AG20443 (cell line): ENCODE measurements at places on chromosomes 6 and 20.
A peak's percentile ranks its signal among the peaks of the same experiment; 100 is the strongest.

DNA sequence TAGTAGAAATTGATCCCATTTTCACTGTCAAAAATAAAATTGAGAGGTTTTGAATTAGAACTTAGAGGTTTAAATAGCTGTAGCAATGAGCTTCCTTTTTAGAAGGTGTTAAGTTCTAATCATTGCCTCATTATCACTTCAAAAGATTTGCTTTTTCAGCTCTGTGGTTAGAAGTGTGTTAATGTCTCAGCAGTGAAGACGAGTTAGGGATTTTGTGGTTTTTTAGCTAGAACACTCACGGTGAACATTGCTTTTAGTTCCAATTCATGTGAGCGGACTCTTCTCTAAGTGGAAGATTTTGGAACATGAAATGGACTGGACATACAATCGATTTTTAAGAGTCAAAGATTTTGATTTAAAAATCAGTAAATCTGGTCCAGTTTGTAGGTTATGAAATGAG, 12.7 kb upstream of the IFNGR1 start:
- no peak for DNase-seq

GRCh38 chr20:48945840-48946514, 24.5 kb downstream of the ARFGEF2 start:
- DNase-seq, result peak; percentile 40

DNA sequence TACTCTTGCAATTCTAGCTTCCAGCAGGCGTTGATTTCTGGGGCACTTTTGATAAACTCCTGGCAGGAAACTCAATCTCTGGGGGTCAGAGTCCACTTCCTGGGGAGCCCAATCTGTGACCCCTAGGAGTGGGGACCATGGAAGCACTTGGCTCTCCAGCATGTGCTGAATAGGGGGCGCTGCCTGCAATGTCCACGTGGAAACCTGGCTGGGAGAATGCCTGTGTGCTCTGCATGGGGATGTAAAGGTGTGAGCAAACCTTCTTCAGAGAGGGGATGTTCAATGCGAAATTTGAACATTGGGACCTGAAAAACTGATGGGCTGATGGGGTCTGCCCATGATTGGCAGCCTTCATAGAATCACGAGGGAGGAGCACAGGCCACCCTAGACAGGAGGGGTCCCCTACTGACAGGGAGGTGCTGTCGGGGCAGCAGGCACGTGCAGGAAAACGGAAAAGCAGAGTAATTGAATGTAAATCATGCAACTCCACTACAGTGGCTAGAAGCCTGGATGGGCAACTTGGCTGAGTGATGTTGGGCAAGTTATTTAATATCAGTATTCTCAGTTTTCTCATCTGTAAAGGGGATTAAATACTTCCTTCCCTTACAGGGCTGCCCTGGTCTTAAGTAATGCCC, 47.8 kb downstream of the CEP43 start:
- DNase-seq, result no peak

DNA sequence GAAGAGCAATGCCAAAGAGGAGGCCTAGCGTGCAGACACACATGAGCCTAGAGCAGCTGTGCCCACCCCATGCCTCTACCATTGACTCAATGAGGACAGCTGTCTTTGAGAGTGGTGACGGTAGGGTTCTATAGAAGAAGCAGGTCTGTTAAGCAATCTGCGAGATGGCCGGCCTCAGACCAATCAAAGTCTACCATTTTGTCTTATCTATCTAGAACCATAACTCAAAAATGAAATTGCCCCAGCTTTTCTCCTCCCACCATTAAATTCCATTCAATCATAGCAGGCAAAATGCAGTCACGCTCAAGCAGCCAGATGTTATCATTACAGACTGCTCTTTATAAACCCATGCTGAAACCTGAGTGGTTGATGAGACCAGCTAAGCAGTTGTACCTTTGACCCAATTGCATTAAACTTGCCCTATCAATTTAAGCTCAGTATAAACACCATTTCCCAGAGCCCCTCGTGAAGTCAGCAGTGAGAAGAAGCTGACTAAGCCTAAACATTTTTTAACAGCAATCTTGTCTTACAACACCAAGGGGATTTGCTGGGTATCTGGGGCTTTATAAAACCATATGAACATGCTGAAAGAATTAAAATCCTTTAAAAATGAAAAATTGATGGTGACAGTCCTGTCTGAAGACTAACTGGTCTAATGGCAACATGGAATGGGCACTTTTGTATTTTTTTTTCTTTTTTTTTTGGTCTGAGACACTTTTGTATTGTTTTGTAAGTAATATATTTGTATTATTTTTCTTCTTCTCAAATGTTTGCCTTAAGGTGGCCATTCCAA, 57.5 kb downstream of the FOXC1 start:
- no peak for DNase-seq

- DNase-seq, result no peak
Measured at GRCh38 chr6:88378639-88379038, 212.5 kb upstream of the CNR1 start.

- DNase-seq, result no peak
Measured at GRCh38 chr6:54897462-54898189, 51.1 kb downstream of the FAM83B start.

GRCh38 chr6:54516321-54516720, 208.1 kb downstream of the TINAG start:
- no peak for DNase-seq

DNA sequence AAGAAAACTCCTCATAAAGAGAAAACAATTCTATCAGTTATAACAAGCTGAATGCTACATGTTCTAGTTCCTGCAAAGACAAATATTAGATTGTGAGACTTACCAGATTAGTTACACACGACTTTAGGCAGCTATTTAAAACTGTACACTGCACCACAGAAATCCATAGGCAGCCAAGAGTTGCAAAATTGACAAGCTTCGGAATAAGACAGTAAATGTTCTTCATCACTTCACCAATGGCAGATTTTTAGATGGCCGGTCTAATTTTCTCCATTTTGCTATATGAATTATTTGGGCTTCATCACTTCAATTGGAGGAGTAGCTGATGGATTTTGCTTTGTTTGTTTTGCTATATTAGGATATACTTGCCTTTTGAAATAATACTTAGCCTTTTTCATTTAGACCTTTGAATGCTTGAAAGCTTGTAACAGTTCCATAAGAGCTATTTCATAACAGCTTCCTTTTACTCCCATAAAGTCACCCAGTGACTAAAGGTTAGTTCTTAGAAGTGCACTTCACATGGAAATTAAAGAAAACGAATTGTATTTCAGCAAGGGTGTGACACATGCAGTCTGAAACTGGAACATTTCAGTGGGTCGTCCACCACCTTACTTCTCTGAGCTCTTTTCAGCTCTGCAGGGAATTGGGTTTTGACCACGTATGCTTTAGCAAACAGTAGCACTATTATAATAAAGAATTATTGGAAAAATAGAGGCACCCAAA, at the start of gene ROS1:
Gene ROS1 (minus strand): TSS at position 512 of the 723 bp plus-strand sequence. CDS start 286 bp downstream, at position 226.
- no peak for DNase-seq

GRCh38 chr20:49230561-49231133, 11.4 kb downstream of the DDX27 start:
- peak; percentile 54 for DNase-seq

- no peak for DNase-seq
Measured at GRCh38 chr6:156587071-156587470, 190.1 kb upstream of the ARID1B start.

DNA sequence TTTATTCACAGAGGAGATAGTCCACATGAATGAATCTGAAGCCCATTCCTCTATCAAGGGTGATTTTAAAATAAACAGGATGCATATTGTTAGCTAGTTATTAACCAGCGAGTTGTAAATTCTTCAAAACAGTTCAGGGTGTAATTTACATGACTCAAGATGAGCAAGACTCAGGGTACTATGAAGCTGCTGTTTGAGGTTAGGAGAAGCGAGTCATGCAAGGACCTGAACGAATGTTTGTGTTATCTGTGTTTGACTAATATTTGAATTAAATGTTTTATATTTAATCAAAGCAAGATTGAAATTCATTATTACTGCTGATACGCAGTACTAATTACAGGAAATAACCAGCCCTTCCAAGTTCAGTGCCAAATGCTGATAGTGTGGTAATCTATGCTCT, 191.1 kb downstream of the SAMD5 start:
- peak; percentile 30 for DNase-seq

DNA sequence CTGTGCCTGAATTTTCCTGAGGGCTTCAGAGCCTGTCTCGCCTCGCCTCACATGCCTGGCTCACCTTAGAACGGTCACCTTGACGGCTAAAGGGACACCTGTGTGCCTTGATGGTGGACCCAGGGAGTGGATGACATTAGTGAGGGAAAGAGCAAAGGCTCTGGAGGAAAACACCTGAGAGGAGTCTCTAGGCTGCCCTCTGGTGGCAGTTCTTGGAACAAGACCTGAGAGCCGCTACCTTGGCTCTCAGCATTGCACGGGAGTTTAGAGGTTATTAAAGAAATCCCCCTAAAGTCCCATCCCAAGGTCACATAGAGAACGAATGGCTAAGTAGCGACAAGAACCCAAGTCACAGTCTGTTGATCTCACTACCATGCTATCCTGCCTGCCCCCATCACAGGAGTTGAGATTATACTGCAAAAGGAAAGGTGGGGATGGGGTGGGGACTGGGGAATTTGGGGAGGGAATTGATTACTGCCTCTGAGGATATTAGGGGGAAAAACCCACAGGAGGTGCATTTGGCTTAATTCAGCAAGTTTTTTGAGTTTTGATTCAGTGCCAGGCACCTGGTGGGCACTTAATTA, 7.9 kb upstream of the CDSN start:
- peak; percentile 63 for DNase-seq

- DNase-seq, result peak; percentile 49
Measured at GRCh38 chr6:25889877-25890853, 16.1 kb upstream of the SLC17A3 start.

- DNase-seq, result peak; percentile 21
Measured at GRCh38 chr6:157434349-157435033, 53.5 kb downstream of the ZDHHC14 start.

- peak; percentile 35 for DNase-seq
Measured at GRCh38 chr6:106858653-106859092, 115.9 kb downstream of the CD24 start.

DNA sequence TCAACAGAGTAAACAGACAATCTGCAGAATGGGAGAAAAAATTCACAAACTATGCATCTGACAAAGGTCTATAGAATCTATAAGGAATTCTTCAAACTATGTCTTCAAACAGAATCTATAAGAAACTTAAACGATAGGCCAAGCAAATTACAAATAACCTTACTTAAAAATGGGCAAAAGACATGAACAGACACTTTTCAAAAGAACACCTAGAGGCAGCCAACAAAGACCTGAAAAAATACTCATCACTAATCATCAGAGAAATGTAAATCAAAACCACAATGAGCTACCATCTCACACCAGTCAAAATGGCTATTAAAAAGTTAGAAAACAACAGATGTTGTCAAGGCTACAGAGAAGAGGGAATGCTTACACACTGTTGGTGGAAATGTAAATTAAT, 81.3 kb downstream of the ID4 start:
- no peak for DNase-seq

DNA sequence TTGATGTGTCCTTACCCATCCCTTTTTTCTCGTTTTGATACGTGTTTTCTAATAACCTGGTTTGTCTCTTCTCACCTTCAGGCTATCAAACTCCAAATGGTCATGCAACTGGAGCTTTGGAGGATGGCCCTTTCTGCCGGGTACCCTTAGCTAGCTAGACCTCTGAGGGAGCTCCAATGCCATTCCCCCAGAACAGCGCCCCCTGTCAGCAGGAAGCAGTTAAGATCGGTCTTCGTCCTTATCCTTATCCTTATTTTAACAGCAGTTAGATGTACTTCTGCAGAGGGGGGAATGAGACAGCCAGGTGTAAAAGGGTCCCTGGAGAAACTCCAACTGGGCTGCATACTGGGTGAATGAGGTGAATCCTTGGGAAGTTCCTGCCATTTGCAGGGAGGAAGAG, 37.2 kb downstream of the SEL1L2 start:
- DNase-seq, result no peak

- no peak for DNase-seq
Measured at GRCh38 chr6:68226460-68226859, 408.6 kb upstream of the ADGRB3 start.

GRCh38 chr6:40349901-40350746, 237.0 kb downstream of the LRFN2 start:
- peak; percentile 5 for DNase-seq

DNA sequence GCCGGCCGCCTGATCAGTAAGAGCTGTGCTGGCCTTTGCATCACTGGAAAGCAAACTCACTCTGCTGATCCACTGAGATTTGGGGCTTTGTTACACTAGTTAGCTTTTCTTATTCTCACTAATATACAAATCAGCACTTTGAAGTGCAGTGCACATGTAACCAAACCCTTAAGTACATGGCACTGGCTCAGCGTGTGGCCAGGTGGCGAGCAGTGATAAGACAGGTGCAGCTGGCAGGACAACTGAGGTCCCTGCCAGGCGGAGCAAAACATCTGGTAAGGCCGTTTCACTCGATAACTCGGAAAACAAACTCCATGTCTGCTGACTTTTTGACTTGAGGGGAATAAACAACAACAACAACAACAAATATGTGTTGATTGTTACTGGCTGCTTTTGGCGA, 11.0 kb downstream of the GFRA4 start:
- DNase-seq, result no peak

DNA sequence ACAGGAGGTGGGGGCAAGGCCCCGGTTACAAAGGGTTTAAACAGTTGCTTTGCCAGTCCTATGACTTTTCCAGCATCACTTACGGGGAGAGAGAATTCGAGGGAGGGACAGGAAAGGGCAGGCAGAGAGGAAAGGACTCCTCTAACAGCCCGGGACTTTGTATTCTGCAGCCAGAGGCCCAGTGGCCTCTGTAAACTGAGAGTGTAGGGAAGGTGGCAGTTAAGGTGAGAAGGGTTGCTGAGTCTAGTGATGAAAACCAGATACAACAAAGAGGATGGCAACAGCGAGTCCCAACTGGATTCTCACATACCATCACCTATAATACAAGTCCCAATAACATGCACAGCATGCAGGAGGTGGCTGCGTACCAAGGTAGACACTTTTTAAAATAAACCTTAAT, 13.5 kb downstream of the PLAGL2 start:
- no peak for DNase-seq

DNA sequence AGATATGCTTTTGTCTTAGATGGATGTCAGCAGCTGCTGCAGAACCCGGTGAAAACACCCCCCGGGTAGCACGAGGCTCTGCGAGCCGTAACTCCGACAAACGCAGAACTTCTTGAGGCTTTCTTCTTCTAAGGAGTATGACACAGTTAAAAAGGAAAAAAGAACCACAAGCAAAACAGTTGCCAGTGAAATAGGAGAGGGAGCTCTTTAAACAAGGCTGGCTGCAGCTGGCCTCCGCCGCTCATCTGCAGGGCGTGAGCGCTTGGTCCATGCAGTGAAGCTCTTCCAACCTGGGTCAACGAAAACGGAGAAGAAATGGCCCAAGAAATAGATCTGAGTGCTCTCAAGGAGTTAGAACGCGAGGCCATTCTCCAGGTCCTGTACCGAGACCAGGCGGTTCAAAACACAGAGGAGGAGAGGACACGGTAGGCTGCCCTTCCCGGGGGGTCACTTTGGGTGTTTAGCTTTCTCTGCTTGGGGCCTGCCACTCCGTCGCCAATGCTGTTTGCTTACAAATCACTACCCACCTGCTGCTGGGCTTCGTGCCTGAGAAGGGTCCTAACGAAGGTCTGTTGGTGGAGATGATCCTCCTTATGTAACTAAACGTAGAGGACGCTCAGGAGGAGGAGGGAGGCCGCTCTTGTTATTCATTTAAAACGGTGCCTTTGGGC, 13.2 kb downstream of the SYTL3 start:
- peak; percentile 26 for DNase-seq
